ENCODE measurements at places on chromosomes 11 and 22. TPM values are rescaled to one million over a fixed set of nuclear protein-coding genes. Genes with fewer than 3 reads are reported as not detected.

The YPEL1 gene
- total RNA-seq: 1.5 TPM

DNA sequence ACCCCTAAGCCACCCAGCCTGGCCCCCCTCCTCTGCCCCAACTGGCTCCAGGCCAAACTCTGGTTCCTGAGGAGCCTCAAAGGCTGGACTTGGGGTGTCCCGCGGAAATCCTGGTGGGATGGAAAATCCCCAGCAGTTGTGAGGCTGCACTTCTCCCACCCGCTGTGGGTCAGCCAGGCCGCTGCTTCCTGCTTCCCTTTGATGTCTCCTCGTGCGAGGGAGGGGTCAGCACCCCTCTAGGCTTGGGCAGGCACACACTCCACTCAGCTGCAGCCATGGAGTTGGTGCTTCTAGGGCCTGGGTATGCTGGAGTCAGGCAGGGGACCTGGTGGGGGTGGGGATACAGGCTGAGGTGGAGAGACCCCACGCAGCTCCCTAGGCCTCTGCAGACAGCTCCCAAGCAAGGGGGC is 12.0 kb downstream of the KCNQ1OT1 start:
- DNase-seq: no peak

GRCh38 chr11:35390737-35391682 is 28.3 kb downstream of the SLC1A2 start:
- no peak for DNase-seq

GRCh38 chr22:37623075-37624016 is 14.7 kb downstream of the GGA1 start:
- peak; percentile 67 for DNase-seq

The MAJIN gene
- total RNA-seq: not detected

GRCh38 chr22:31346255-31346732 is at the start of gene PATZ1:
PATZ1 (minus strand) TSS chr22:31346346; CDS start chr22:31345602, 744 bp downstream.
- peak; percentile 75 for DNase-seq

DNA sequence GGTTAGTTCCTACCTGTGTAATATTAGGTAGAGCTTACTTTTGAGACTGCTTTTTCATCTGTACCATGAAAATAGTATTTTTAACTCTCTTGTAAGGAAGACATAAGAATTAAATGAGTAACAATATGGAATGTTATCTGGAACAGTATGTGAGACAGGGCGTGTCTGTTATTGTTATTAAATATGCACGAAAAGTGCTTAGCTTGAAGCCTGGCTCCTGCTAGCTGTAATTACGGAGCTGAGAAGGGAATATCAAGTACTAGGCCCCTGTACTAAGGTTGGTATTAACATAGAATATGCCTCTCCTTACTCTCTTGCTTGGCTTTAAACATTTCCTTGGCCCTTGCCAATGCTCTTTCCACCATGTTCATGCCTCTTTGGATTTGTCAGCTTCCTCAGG is 194.0 kb downstream of the FAM76B start:
- no peak for DNase-seq

The MAPK11 gene
- 20.9 TPM for total RNA-seq

The INS gene
- total RNA-seq: not detected

GRCh38 chr22:43953988-43954785 is 1.1 kb upstream of the SAMM50 start:
- no peak for DNase-seq

- no peak for DNase-seq
These were observed 47.5 kb upstream of the SHISAL1 start for GRCh38 chr22:44360306-44360667.

GRCh38 chr11:126282361-126282735 is 545 bp upstream of the TIRAP start:
- DNase-seq: no peak

DNA sequence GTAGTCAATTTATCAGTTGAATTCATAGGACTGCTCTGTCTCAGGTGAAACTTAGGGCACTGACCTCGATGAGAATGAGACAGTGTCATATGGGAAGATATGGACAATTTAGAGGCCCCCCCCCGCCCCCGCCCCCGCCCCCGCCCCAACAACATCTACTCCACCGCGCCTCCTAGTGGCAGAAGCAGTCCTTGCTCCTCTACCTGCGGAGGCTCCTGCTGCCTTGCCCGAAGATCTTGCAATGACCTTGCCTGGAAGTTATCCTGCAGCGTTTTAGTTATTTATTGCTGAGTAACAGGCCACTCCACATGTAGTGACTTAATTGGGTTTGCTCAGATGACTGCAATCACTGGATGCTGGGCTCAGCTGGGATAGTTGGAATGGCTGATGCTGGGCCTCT is 15.2 kb downstream of the SERPINH1 start:
- peak; percentile 31 for DNase-seq

- DNase-seq: no peak
These were observed 12.6 kb upstream of the TRIM44 start for GRCh38 chr11:35650006-35650405.

DNA sequence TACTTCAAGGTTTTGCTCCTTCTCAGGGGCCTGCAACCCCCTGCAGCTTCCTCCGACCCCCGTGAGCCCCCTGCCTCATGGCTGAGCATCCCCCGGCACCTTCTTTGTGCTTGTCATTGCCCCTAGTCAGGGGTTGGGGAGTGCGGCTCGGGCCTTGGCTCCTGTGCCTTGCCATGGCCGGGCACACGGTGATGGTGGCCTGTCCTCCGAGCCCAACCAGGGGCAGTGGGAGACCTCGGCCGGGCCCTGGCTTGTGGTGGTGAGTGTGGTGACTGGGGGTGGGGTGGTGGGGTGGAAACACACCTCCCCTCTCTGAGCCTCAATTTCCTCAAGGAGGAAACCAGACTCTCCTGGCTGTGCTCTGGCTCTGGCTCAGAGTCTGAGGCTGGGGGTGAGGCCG is 1.5 kb upstream of the MRGPRG start:
- DNase-seq: no peak

GRCh38 chr22:45103756-45104155 is 60.0 kb upstream of the NUP50 start:
- no peak for DNase-seq

The CCDC88B gene
- 128 TPM for total RNA-seq
